ENCODE measurements at places on chromosomes 4 and X.

DNA sequence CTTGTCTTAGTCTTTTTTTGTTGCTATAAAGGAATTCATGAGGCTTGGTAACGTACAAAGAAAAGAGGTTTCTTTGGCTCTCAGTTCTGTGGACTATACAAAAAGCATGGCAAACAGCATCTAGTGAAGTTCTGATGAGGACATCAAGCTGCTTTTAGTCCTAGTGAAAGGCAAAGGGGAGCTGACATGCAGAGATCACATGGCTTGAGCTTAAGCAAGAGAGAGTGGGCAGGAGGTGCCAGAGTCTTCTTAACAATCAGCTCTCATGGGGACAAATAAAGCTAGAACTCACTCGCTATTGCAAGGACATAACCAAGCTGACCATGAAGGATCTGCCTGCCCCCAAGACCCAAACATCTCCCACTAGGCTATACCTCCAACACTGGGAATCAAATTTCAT is 1063.1 kb downstream of the PCDH7 start:
- no peak for DNase-seq

GRCh38 chr4:70425306-70425705 is 27.6 kb downstream of the OPRPN start:
- no peak for DNase-seq

DNA sequence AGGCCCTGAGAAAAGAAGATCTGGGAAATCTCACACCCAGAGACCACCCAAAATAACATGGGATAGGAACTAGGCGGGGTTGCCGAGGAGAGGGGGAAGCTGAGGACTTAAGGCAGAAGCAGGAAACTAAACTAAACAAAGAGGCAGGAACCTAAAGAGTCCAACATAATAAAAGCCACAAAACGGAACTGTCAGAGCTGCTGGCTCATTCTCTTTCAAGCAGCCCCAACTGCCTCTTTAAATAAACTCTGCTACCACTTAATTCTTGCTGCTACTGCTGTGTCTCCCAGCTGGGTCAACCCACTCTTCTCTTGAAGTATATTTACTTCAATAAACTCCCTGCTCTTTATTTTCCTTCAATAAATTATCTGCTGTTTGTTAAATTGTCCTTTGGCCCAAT is 44.5 kb downstream of the MAGEB16 start:
- no peak for DNase-seq

GRCh38 chr4:47839259-47839658 is 1.4 kb upstream of the CORIN start:
- DNase-seq = peak; percentile 20
